ENCODE measurements at places on chromosomes 11 and 22.

DNA sequence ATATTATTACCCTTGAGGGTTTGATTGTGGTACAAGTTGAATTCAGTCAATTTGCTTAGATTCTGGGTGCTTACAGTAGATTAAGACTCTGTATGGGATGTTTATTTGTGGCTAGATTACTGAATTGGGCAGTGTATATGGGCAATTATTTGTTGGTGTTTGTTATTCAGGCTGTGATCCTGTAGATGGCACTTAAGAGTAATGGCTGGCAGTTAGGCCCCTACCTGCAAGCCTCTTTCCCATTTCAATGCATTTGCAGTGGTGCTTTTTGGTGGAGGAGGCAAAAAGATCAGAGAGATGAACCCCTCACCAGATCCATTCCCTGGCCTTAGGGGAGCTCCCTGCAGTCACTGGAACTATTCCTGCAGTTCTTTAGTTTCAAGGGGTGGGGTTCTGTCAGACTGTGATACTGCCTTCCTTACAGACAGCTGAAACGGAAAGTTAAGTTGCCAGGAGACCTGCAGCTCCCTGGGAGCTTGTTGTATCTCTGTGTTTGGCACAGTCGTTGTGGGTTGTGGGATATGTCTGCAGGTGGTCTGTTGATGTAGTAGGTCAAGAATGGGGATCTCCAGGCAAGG lies 199.5 kb downstream of the AASDHPPT start:
- DNase-seq: no peak

DNA sequence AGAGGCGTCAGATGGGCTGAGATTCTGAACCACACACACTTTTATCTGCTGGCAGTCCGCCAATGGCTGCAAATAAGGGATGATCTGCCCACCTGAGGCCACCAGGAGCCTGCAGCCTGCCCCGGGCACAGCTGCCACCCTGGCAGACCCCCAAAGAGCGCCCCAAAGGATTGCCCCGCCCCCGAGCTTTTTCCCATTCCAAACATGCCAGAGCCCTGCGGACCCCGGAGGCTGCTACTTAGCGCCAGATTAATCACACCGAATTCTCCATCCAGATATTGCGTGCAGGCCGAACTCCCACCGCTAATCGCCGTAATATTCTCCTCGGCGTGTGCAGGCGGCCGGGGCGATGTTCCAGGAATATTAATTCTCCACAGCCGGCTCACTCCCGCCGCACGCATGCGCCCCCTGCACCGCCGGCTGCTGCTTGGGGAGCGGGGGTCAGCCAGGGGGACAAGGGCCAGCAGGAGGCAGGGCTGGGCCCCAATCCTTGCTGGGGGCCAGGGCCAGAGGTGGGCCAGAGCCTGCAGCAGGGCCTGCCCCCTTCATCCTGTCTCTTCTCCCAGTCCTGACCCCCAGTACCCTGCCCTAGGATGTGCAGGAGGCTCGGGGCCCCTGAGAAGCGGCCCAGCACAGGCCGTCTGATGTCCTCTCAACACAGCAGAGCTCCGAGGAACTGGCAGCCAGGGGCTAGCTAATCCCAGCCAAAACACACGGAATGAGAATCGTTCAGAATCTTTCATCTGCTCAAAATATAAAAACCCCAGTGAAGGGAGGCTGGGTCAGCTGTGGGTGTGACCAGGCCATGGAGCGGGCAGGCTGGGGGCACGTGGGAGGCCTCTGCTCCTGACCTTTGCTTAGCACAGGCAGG lies 19.5 kb upstream of the TCF20 start:
- no peak for DNase-seq

- DNase-seq: no peak
Measured at GRCh38 chr11:45050111-45050510, 96.3 kb upstream of the PRDM11 start.

GRCh38 chr11:94669023-94669422 lies 99.1 kb upstream of the AMOTL1 start:
- no peak for DNase-seq

GRCh38 chr11:2120359-2121100 lies 18.7 kb downstream of the IGF2 start:
- no peak for DNase-seq

Measured in progenitor cell of endocrine pancreas (in vitro differentiated cells).